ENCODE measurements at places on chromosomes 7 and 10. TPM values are rescaled to one million over a fixed set of nuclear protein-coding genes. Genes with fewer than 3 reads are reported as not detected.

DNA sequence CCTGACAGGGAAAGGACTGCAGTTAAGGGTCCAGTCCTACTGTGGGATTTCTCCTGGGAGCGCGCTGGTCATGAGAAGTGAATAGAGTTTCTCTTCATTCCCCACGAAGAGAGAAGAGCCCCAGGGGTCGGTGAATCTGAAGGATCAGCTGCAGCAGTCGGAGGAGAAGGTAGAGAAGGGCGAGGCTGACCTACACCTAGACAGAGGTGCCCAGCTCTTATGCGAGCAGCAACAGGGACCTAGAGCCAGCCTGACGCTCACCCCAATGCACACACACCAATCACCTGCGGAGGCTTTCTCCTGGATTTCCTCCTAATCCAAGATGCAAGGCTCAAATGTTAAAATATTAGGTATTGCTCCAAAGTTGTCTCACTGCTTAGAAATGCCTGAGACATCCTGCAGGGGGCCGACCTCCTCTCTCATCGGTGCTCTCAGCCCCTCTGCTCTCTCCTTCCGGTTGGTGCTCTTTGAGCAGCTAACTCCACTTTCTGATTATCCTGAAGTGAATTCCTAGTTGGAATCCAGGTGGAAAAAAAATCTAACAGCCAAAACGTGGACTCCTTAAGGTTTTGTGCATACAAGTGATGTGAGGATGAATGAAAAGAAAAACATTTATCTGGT lies 176.4 kb downstream of the AHR start:
- no peak overlapping the region for H3K27ac ChIP-seq
- peak; percentile 74 for DNase-seq
- H3K36me3 ChIP-seq, result no peaks in the 10 kb centered on the region

Gene GIMAP5
- total RNA-seq, result not detected

GRCh38 chr7:51141451-51142003 lies 175.1 kb downstream of the COBL start:
- H3K4me1 ChIP-seq, result peaks cover 21% of the 10 kb centered on the region
- no peak overlapping the region for H3K27ac ChIP-seq
- H3K4me3 ChIP-seq, result no peak overlapping the region

DNA sequence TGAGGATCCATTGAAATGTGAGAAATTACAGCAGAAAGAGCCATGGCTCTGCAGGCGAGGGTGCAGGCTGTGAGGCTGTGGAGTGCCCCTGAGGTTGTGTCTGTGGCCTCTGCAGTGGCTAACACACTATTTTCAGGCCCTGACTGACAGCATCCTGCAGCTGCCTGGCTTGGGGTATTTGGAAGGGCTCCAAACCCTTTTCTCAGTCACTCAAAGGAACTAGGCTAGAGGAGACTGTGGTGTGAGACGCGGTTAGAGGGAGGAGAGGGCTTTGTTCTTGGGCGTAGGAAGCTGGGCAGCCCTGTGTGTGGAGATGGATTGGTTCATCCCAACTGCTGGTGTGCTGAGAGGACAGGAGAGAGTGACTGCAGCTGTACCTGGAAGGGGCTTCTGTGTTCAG lies 134.9 kb downstream of the RAMP3 start:
- no peaks in the 10 kb centered on the region for H3K4me1 ChIP-seq
- H3K36me3 ChIP-seq, result no peaks in the 10 kb centered on the region
- no peaks in the 10 kb centered on the region for H3K27me3 ChIP-seq

DNA sequence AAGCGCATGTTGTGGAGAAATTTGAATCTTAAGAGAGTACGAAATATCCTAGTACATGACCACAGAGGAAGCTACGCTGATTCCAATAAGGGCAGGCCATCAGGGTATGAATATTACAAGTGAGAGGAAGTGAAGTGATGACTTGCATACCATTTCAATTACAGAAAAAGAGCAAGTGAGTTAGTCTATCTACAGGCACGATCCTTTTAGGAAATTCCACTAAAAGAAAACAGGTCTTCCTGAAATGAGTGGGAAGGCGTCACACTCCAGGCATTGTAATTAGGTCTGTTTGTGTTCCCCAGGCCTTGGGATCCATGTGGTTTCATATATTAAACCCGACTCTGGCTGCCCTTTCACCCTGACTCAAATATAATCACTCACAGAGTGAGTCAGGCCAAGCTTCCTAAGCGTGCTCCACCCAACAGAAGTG lies 152.5 kb downstream of the SEMA3A start:
- H3K4me1 ChIP-seq, result 0 out of 2 replicates have a peak, but pooled peaks cover 5% of the 10 kb centered on the region
- no peaks in the 10 kb centered on the region for H3K36me3 ChIP-seq
- H3K4me3 ChIP-seq, result no peak overlapping the region
- no peak overlapping the region for H3K27ac ChIP-seq

Gene APBB1IP
- total RNA-seq, result 0.14 TPM

DNA sequence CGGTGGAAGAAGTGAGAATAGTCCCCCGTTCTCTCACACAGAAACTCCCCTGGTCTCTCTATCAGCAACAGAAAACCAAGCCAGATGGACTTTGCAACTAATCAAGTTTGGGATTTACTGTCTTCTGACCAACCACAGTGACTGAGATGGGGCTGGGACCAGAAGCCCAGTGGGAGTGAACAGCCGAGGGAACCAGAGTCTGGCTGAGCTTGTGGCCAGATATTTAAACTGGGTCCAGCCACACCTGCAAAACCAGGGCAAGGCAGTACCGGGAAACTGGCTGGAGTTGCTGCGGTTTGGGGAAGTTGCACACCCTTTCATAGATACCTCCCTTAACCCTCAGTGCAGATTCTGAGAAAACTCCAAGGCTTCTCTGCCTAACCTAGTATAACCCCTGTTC lies 6.0 kb downstream of the GSTK1 start:
- no peak overlapping the region for H3K4me3 ChIP-seq
- no peak overlapping the region for H3K27ac ChIP-seq
- no peaks in the 10 kb centered on the region for H3K4me1 ChIP-seq
- H3K27me3 ChIP-seq, result 0 out of 2 replicates have a peak, but pooled peaks cover 5% of the 10 kb centered on the region
- no peaks in the 10 kb centered on the region for H3K36me3 ChIP-seq

Gene IKZF1
- 1.8 TPM for total RNA-seq

DNA sequence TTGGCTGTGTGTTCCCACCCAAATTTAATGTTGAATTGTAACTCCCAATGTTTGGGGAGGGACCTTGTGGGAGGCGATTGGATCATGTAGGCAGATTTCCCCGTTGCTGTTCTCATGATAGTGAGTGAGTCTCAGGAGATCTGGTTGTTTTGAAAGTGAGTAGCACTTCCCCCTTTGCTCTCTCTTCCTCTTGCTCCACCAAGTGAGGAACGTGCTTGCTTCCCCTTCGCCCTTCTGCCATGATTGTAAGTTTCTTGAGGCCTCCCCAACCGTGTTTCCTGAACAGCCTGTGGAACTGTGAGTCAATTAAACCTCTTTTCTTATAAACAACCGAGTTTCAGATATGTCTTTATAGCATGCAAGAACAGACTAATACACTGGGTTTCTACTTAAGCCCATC lies 176.3 kb downstream of the CDK14 start:
- no peak overlapping the region for H3K27ac ChIP-seq
- H3K36me3 ChIP-seq, result no peaks in the 10 kb centered on the region
- no peaks in the 10 kb centered on the region for H3K4me1 ChIP-seq

- 0 out of 2 replicates have a peak, but pooled peaks cover 10% of the 10 kb centered on the region for H3K4me1 ChIP-seq
- peak; percentile 89 for DNase-seq
- no peak overlapping the region for H3K4me3 ChIP-seq
- H3K27me3 ChIP-seq, result no peaks in the 10 kb centered on the region
- H3K27ac ChIP-seq, result no peak overlapping the region
Observed at GRCh38 chr10:70880077-70880534, 8.3 kb downstream of the PCBD1 start.

Measured in GM23338 (cell line).